Activated T-cell treated with anti-CD3 and anti-CD28 coated beads, Interleukin-2, amount 50 U/mL, for 24 hours (primary cell): ENCODE measurements at places on chromosomes 1 and 21.

DNA sequence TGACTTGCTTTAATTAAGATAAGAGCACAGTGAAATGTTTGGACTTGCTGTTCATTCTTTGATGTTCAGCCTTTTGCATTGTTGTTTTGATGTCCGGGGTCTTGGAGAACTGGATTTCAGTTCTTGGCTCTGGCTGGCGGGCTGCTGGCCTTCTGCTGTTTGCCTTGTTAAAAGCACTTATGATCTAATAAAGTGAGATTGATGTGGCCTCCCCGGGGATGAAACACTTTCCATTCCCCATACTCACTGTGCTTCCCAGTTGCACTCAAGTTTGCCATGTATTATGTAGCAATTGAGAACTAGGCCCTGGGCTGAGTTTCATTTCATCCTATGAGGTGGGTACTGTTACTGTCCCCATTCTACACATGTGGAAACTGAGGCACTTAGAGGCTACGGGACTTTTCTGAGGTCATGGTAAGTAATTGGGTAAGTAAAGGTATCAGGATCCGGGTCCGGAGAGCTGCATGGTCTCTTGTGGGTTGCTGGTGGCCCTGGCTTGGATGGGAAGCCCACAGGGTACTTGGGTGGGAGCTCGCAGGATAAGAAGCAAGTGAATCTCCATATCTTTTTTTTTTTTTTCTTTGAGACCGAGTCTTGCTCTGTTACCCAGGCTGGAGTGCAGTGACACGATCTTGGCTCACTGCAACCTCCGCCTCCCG lies 127.7 kb upstream of the ZBTB40 start:
- no peak overlapping the region for H3K4me3 ChIP-seq
- H3K36me3 ChIP-seq = no peaks in the 10 kb centered on the region
- H3K27ac ChIP-seq = no peak overlapping the region
- DNase-seq = no peak

- peak overlapping the region; percentile 89 for H3K27ac ChIP-seq
- H3K27me3 ChIP-seq = no peaks in the 10 kb centered on the region
Observed at GRCh38 chr1:54284781-54285529, 85.0 kb downstream of the MRPL37 start.

- no peaks in the 10 kb centered on the region for H3K27me3 ChIP-seq
- no peak for DNase-seq
- H3K4me1 ChIP-seq = peaks cover 14% of the 10 kb centered on the region
- H3K36me3 ChIP-seq = peaks cover 86% of the 10 kb centered on the region
Observed at GRCh38 chr1:37884145-37884544, 24.8 kb upstream of the MTF1 start.

GRCh38 chr1:87388411-87388810 lies 59.7 kb downstream of the LMO4 start:
- H3K27ac ChIP-seq = no peak overlapping the region
- no peaks in the 10 kb centered on the region for H3K36me3 ChIP-seq
- no peaks in the 10 kb centered on the region for H3K4me1 ChIP-seq
- DNase-seq = no peak
- H3K4me3 ChIP-seq = no peak overlapping the region

DNA sequence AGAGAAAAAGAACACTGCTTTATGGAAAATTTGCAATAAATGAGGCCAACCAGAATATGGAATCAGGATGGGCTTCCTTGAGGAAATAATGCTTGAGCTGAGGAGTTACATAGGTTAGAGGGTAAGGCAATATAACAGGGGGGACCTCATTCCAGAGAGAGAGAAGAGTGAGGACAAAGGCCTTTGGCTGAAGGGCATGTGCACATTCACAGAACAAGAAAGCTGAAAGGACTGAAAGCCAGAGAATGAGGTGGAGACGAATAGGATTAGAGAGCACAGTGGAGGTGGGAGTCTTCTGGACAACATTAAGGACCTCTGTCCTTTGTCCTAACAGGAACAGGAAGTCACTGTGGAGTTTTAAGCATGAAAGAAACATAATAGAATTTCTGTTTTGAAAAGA lies 60.7 kb upstream of the MROH9 start:
- H3K4me3 ChIP-seq = no peak overlapping the region
- no peak for DNase-seq
- no peaks in the 10 kb centered on the region for H3K4me1 ChIP-seq
- H3K27ac ChIP-seq = no peak overlapping the region
- no peaks in the 10 kb centered on the region for H3K36me3 ChIP-seq

GRCh38 chr1:152861374-152861773 lies 1.6 kb downstream of the LCE7A start:
- no peaks in the 10 kb centered on the region for H3K4me1 ChIP-seq
- DNase-seq = no peak
- H3K27ac ChIP-seq = no peak overlapping the region
- H3K36me3 ChIP-seq = no peaks in the 10 kb centered on the region
- H3K4me3 ChIP-seq = no peak overlapping the region
- H3K27me3 ChIP-seq = peaks cover 14% of the 10 kb centered on the region
